ENCODE measurements at places on chromosomes 4 and X.

DNA sequence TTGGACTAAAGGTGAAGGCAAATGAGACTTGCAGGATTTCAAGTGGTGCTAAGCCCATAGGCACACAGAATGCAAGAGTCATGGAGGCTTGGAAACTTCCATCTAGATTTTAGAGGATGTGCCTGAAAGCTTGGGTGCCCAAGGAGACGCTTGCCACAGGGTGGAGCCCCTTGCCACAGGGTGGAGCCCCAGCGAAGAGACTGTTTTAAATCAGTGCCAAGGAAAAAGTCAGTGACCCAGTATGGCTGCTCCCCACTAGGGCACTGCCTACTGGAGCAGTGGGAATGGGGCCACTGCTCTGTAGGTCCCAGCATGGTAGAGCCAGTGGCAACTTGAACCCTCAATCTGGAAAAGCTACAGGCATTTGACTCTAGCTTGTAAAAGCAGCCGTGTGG is 794.2 kb upstream of the LCORL start:
- no peak for DNase-seq

DNA sequence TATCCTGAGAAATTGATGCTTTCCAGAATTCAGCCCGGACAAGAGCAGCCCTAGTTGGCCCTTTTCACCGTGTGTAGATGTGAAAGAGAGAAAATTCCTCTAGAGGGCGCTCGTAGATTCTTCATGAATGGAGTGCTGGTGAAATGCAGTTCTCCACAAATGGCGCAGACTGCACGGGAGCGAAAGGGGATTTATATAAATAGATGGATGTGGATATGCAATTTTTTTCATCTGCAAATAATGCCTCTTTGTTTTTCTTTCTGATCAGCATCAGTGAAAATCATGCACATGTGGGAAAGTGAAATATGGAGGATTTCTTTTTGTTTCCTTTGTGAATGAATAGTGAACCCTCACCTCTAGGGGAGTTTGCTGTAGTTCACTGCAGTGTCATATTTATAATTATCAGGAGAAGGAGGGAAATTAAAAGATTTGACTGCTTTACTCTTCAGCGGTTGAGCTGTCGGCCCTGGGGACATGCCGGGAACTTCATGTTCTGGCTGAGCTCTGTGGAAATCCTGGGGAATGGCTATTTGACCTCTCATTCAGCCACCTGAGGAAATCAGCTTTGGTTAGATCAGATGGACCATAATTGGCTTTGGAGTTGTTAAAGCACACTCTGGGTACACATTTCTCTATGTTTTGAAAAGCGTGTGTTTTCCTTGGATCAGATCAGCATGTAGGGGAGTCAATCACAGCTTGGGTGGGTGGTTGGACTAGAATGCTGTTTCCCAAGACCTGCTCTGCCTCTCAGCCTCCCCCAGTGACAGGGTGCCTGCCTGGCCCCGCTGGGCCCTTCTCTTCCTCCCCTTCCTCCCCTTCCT is 115.0 kb upstream of the SHISA3 start:
- peak; percentile 79 for DNase-seq

DNA sequence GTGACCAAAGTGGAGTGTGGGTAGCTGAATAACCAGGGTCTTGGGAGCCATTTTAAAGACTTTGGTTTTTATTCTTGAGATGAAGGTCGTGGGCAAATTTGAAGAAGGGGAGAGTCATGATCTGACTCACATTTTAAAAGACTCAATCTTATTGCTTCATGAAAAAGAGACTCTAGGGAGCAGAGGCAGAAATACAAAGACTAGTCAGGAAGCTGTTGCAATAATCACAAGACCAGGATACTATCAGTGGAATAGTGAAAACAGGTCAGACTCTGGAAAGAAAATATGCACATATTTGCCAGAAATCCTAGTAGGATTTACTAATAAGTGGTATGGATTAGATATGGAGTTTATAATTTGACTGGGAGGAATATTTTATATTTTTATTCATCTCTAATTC is 448.4 kb downstream of the RAPGEF2 start:
- DNase-seq, result no peak

- no peak for DNase-seq
Observed at GRCh38 chr4:112270051-112270450, 15.7 kb downstream of the TIFA start.

GRCh38 chrX:66408507-66408906 is 230.4 kb downstream of the EDA2R start:
- no peak for DNase-seq

DNA sequence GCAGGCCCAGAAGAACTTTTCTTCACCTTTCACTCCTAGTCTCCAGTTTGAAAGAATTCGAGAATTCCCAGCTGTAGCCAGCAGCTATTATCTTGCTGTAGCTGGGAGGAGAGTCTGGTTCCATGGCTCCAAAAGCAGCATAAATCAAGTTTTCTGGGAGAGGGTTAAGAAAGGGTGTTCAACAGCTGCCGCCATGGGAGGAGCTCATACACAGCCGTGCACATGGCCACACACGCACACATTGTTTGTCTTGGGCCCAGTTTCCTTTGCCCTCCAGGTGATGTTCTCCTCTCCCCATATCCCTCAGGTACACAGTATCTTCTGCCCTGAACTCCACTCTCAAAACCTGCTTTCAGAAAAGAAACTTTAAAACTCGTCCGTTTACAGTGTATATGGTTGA is 4.1 kb upstream of the GPC3 start:
- DNase-seq, result no peak

GRCh38 chr4:113809311-113809710 is 47.8 kb upstream of the CAMK2D start:
- no peak for DNase-seq

DNA sequence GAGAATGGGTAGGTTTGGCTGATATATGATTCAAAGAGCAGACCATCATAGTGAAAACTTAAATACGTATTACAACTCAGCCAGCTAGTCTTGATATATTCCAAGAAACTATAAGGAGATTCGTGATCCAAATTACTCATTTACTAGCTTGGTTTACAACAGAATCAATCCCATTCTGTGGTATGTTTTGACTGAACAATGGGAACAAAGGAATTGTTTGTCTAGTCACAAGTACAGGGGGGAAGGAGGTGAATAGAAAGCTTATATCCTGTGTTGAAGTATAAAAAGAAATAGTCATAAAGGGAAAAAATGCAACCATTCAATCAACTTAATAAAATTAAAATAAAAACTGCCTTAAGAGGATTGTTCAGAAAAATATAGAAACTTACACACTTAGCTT is 17.0 kb downstream of the C4orf54 start:
- no peak for DNase-seq

GRCh38 chr4:159227984-159228383 is 125.1 kb downstream of the RAPGEF2 start:
- DNase-seq, result peak; percentile 43

- DNase-seq, result no peak
Observed at GRCh38 chrX:109831326-109831985, 98.4 kb upstream of the ACSL4 start.

GRCh38 chr4:143617994-143618679 is 82.3 kb downstream of the FREM3 start:
- DNase-seq, result no peak

DNA sequence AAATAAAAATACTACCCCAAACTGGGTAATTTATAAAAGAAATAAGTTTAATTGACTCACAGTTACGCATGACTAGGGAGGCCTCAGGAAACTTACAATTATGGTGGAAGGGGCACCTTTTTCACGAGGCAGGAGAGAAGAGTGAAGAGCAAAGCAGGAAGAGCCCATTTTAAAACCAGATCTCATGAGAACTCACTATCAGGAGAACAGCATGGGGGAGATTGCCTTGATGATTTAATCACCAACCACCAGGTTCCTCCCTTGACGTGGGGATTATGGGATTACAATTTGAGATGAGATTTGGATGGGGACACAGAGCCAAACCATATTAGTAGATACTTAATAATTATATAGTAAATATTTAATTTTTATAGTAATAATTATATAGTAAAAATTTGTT is 10.1 kb downstream of the CISD2 start:
- DNase-seq, result no peak

- no peak for DNase-seq
Observed at GRCh38 chrX:46965125-46965758, 53.0 kb downstream of the JADE3 start.

DNA sequence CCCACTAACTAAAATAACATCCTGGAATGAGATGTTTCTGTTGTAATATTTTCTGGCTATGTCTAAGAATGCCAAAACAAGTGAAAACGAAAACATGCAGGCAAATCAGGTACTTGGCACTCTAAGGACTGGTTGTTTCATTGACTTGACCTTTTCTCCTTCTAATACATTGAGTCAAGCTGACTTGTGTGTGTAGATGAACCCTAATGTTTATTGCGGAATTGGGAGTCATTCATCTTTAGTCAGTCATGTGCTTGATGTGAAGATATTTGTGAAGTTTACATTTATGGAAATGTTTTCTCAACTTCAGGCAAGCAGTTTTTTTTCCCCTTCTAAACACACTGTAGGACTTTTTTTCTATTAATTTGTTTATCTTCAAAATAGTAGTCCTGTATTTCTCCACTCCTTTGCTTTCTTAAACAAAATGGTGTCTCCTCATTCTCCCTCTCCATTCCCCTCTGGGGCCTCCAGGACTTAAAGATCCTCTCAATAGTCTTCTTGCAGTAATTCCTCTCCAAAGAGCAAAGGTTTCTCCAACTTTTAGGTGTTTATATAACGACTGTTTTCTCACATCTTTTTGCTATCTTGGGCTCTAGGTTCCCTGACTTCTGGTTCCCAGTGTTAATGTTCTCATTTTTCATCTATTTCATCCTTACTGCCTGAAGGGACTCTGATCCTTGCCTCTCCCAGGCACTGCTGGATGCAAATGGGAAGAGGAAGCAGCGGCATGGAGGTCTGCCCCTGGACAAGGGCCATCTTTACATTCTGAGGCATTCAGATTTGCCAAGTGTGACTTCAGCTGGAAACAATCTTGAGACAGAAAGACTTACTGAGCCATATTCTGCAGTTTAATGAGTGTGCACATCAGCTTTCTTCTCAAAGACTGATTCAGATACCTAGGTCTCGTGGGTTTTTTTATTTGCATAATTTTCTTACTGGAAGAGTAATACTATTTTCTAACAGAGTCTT is 166.4 kb downstream of the ARHGAP6 start:
- DNase-seq, result no peak

- DNase-seq, result no peak
Observed at GRCh38 chrX:37378404-37378803, 29.2 kb downstream of the PRRG1 start.

DNA sequence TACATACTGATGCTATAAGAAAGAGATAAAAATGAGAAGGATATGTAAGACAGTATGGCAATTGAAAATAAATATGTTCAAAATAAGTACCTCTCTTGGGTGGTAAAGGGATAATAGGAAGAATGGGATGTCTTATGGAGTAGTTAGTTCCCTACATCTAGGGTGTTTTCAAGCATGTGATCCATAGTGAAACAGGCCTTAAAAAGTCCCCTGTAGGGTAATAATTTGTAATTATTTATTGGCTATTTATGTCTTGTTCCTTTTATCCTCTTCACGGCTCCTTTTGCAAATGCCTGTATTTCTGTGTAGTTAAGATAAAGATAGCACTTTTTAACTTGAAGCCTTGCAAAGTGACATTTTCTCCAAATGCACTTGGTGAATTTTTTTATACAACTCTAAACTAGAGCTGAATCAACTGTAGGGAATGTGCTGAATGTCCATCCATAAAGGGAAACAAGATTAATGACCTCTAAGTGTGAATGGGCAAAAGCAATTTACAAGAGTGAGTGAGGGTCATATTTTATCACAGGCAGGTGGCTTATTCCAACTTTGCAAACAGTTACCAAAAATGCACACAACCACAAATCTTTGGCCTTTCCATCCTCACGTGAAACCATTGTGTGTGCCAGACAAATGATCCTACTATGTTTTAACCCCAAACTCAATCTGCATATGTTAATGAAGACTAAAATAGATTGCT is 299.0 kb downstream of the KCNIP4 start:
- DNase-seq, result no peak

GRCh38 chr4:110540982-110541451 is 65.1 kb downstream of the ENPEP start:
- DNase-seq, result no peak

DNA sequence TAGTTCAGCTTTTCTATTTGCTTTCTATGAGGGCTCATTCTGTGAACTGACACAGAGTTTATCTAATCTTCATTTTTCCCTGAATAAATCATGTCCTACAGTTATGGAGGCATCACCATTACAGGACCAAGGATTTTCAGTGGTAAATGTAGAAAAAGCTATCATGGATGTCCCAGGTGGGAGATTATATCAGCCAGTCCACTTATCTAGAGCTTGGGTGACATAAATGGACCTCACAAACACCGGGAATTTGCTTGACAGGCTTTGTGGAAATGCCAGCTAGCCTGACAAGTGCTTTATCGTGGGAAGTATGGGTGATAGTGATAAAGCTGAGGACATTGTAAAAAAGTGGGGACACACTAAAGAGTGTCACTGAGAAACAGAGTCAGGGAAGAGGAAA is 1015.2 kb upstream of the SLIT2 start:
- no peak for DNase-seq

GRCh38 chrX:71181558-71181909 is 36.9 kb downstream of the NLGN3 start:
- DNase-seq, result no peak

DNA sequence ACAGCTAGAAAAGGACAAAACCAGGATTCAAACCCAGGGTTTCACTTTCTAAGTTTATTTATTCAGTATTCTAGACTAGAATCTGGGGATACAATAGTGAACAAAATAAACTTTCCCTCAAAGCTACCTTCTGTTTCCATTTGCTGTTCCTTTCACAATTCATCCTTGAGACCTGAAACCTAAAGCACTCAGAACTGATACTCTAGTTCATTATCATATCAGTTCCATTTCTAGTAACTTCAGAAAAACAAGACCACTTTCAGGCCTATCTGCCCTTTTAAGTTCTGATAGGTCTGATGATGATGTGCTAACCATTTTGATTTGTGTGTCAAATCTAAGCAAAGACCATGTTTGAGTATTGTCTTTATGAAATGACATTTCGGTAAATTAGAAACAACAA is 7.8 kb upstream of the XK start:
- no peak for DNase-seq

DNA sequence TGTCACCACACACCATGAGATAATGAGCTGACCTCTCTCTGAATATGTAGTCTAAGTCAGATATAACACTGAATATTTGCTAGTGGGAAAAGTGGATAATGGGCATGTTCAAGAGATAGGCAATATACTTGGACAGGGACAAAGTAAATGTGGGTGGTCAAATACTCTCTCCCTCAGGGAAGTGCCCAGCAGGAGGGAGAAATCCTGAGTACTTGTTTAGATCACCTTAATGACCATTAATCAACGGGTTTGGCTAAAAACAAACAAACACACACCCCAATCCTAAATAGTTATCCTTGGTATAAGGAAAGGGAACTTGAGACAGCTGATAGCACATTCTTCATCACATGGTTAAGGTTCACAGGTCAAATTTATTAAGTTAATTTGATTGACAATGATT is 933.5 kb downstream of the C4orf33 start:
- DNase-seq, result no peak

- DNase-seq, result no peak
Observed at GRCh38 chr4:1784789-1785591, 8.1 kb upstream of the FGFR3 start.

GRCh38 chr4:184099535-184099966 is 118.1 kb downstream of the ENPP6 start:
- no peak for DNase-seq

- no peak for DNase-seq
Observed at GRCh38 chr4:154047733-154048132, 258.9 kb upstream of the SFRP2 start.

GRCh38 chrX:4240541-4241194 is 527.2 kb upstream of the PRKX start:
- no peak for DNase-seq

All from neuronal stem cell (in vitro differentiated cells).